ENCODE measurements at places on chromosomes 1 and 21. TPM values are rescaled to one million over a fixed set of nuclear protein-coding genes. Genes with fewer than 3 reads are reported as not detected.

Gene AUNIP
- total RNA-seq, result not detected

DNA sequence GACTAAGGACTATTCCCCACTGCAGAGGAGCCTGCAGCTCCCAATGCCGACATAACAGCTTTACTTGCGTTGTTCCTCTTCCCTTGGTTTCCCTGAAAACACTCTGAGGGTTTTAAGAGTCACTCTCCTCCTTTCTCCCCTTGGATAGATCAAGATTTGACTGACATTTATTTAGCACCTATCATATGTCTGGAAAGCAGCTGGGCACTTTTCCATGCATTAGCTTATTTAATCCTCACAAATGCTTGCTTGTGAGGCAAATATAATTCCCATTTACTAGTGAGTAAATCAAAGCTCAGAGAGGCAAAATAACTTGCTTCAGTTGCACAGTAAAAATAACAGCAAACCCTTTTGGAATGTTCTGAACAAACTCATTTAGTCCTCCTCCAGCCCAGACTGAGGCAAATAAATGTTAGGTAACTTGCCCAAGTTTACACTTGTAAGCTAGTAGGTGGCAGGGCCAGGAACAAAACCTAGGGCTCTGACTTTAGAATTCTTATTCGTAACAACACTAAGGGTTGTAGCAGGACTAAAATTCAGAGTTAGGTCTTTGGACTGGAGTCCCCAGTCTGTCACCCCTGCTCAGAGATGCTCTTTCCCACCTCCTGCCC, 81.4 kb downstream of the KCND3 start:
- DNase-seq, result no peak

Gene IL19
- 0.60 TPM for total RNA-seq

Gene MIS18A
- 3.7 TPM for total RNA-seq

Gene GPR37L1
- 0.16 TPM for total RNA-seq

- no peak for DNase-seq
These were observed 127.8 kb downstream of the RGS7 start for GRCh38 chr1:241229216-241229615.

Gene CELA2B
- not detected for total RNA-seq

DNA sequence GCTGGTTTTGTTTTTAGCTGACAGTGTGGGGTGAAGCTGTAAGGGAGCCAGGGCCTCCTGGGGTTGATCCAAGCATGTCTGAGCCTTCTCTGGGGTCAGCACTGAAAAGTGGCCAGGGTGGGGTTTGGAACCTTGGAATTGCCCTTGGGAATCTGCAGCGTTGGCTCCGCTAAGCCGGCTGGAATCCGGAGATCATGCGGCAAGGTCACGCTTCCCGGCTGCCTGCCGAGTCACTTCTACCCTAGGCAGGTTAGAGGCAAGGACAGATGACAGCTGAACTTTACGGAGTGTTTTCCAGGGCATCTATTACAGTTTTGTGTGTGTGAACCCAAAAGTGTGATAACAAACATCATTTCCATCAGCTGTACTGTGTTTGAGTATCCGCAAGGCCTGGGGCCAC, 17.1 kb downstream of the ABCG1 start:
- no peak for DNase-seq

Data from omental fat pad (tissue), 4 donors.